ENCODE measurements at places on chromosomes 2 and 18.

DNA sequence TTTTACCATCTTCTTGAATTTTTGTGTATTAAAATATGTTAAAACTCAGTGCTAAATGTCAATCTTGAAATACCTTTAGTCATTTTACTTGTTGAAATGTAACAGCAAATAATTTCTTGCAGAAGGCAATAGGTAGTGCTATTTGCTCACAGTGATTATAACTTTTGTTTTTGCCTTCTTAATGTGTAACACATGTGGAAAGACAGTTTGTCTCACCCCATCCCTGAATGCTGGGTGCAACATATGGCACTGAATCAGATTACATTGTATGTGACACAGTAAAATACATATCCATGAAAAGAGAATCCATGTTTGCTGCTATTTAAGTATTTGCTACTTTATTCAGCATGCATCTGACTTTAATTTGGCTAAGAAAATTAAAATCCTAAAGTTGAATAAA lies 35.3 kb downstream of the FRZB start:
- DNase-seq, result no peak

- DNase-seq, result no peak
These were observed 158.4 kb downstream of the RNF152 start for GRCh38 chr18:61734396-61734795.

GRCh38 chr2:75587954-75588587 lies 27.3 kb upstream of the EVA1A start:
- DNase-seq, result no peak

GRCh38 chr2:69660637-69661036 lies 17.1 kb upstream of the AAK1 start:
- DNase-seq, result no peak

- DNase-seq, result no peak
These were observed 77.1 kb upstream of the EPHA4 start for GRCh38 chr2:221649051-221649775.

DNA sequence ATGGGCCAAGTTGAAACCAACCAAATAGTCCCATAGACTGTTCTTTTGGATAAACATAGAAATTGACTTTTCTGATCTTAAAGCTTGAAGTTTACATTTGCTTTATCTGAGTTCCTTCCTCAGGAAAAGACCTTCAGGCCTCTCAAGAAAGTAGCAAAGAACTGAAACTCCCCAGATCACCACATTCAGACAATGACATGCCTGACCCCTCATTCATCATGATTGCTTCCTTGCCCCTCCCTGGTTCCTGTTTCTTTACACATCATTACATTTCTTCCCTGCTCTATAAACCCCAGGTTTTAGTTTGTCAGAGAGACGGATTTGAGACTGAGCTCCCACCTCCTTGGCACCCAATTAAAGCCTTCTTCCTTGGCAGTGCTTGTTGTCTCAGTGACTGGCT lies 83.6 kb upstream of the ST3GAL5 start:
- no peak for DNase-seq

Measured in stimulated activated CD8-positive, alpha-beta memory T cell treated with anti-CD3 and anti-CD28 coated beads, Interleukin-4, amount 100 ng/mL, for 24 hours (primary cell).